ENCODE measurements at places on chromosomes 13 and 19.

DNA sequence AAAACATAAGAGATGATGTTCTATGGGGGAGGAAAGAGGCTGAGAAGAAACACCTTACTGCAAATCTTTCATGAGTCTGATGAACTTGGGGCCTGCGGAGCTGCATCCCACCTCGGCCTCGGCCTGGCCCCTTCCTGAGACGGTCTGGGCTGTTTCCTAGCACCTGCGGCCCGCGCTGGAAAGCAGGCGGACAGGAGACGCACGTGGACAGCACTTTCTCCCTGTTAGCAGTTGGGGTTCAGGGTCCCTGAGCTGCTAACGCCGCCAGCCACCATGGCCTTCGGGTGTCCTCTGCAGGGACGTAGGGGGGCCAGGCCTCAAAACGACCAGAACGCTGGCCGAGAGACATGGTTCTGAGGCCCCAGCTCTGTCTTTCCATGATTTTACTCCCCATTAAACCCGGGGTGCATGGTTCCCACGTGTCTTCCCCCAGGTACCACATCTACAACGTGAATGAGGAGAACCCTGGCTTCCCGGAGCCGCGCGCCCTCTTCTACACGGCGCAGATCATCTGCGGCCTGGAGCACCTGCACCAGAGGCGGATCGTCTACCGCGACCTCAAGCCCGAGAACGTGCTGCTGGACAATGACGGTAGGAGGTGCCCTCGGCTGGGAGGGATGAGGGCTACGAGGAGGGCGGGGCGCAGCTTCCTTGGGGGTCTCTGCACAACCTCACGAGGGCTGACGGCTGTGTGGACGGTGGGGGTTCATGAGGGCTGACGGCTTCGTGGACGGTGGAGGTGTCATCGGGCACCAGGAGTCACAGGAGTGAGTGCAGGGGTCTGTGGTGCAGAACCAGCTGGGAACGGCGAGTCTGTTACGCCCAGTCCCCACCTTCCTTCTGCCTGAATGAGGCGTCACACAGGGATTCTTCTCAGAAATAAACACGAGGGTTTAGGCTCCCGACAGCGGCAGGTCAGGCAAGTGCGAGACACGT lies 4.3 kb downstream of the GRK1 start:
- no peak for DNase-seq

DNA sequence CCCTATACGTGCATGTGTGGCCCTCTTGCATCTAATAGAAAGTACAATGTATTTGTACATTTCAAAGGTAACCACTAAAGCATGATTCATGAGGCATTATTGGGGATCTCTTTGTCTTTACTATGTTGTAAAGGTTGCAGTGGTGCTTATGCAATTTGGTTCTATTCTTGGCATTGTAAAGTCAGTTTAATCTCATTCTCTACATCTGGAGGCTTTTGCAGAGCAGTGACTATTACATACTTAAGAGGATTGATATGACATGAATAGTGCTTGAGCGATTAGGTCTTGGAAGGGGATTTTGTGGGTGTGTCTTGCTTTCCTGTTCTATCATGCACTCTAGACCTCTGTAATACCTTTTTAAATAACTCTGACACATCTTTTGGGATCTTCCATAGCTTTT lies 610.0 kb downstream of the EFNB2 start:
- DNase-seq, result peak; percentile 98

GRCh38 chr13:55155046-55155445 lies 1985.7 kb upstream of the PRR20A start:
- DNase-seq, result no peak

- DNase-seq, result no peak
These were observed 46.4 kb downstream of the DLEU7 start for GRCh38 chr13:50797091-50797490.

- no peak for DNase-seq
These were observed 1.3 kb upstream of the A1BG start for GRCh38 chr19:58354478-58355030.

- DNase-seq, result no peak
These were observed 920 bp upstream of the TIMM13 start for GRCh38 chr19:2428321-2428690.

DNA sequence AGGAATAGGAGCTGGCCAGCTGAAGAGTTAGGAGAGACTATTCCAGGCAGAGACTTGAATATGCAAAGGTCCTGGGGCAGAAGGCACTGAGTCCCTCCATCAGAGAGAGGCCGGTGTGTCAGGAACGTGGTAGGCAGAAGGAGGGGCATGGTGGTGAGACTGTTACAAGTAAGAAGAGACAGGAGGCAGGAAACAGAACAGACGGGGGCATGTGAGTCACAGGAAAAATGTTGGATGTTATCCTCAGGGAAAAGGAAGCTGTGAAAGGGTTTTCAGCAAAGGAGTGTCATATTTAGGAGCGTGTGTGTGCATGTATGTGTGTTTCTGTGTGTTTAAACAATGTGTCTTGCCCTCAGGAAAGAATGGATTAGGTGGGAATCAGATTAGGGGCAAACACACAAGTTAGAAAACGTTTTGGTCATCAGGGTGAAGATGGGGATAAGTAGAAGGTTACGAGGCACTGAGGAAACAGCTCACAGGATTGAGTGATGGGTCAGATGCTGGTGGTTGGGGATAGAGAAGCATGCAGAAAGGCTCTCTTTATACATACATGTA lies 1.1 kb downstream of the EDDM13 start:
- peak; percentile 35 for DNase-seq

- peak; percentile 67 for DNase-seq
These were observed 76.0 kb downstream of the KCTD15 start for GRCh38 chr19:33872445-33873320.

- DNase-seq, result no peak
These were observed 9.0 kb upstream of the ECH1 start for GRCh38 chr19:38840583-38840968.

GRCh38 chr13:32248801-32249200 lies 66.4 kb downstream of the ZAR1L start:
- no peak for DNase-seq

All from mammary epithelial cell (primary cell).